Glutamatergic neuron (in vitro differentiated cells): ENCODE measurements at places on chromosomes 5 and 9. TPM values are rescaled to one million over a fixed set of nuclear protein-coding genes. Genes with fewer than 3 reads are reported as not detected.

DNA sequence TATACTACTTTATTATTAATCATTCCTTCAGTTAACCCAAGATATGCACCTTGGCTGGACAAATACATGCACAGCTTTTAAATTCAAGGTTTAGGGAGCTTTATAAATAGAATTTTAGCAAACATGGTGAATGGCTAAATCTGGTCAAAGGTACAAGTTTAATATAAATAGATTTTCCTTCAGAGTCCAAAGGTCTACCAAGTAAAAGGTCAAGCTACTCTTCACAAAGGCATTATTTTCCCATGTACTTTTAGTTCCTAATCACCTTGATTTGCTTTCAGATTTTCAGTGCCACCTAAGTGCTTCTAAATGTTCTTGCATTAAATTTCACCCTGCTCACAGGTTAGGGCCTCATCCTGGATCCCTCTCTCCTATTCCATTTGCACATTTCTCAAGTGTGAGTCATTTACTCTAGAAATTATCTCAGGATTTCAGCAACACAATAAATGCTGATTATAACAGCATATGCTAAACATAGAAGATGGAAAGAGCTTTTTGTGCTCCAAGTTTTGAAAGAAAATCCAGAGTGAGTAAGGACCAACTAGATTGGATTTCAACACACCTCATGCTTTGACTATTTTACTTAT lies 459.4 kb upstream of the ITGA1 start:
- no peaks in the 10 kb centered on the region for H3K27me3 ChIP-seq
- no peak overlapping the region for H3K4me3 ChIP-seq
- H3K4me1 ChIP-seq = no peaks in the 10 kb centered on the region
- no peak for DNase-seq
- H3K36me3 ChIP-seq = no peaks in the 10 kb centered on the region

Gene PDE8B
- 1.1 TPM for total RNA-seq

DNA sequence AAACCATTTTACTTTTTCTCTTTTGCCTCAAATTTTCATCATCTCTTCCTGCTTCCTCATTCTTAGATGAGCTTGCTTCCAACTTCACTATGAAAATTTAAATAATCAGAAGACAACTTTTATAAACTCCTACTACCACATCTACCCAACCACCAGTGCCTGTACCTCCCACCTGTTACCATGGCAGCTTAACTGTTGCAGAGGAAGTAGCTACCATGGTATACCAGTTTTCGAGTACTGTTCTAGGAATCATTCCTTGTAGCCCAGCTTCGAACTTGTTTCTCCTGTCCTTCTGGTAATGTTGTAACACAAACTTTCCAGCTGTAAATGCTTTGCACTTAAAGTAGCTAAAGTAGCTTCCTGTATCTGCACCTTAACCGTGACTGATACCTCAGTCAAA lies 266.8 kb upstream of the NREP start:
- no peaks in the 10 kb centered on the region for H3K27me3 ChIP-seq
- DNase-seq = no peak
- H3K36me3 ChIP-seq = no peaks in the 10 kb centered on the region
- no peak overlapping the region for H3K4me3 ChIP-seq

DNA sequence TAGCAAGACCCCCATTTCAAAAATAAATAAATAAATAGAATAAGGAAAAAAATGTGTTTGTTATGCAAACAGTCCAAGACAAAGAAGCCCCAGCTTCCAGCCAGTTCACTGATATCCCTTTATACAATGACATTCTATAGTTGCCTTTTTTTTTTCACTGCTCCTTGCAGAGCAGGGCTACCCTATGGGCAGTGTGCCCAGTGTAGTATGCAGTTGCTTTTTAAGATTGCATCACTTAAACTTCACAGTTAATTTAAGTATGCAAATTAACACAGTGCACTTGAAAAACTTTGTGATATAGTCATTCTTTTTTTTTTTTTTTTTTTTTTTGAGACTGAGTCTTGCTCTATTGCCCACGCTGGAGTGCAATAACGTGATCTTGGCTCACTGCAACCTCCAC lies 40.8 kb upstream of the ARRDC3 start:
- H3K27me3 ChIP-seq = no peaks in the 10 kb centered on the region
- no peaks in the 10 kb centered on the region for H3K36me3 ChIP-seq

Gene LMNB1
- total RNA-seq = 94.3 TPM

GRCh38 chr5:6166698-6167394 lies 211.5 kb downstream of the MED10 start:
- H3K36me3 ChIP-seq = no peaks in the 10 kb centered on the region
- peaks cover 15% of the 10 kb centered on the region for H3K4me1 ChIP-seq
- DNase-seq = no peak
- no peaks in the 10 kb centered on the region for H3K27me3 ChIP-seq
- H3K4me3 ChIP-seq = no peak overlapping the region
- no peak overlapping the region for H3K27ac ChIP-seq

GRCh38 chr9:28207657-28208056 lies 634.4 kb upstream of the C9orf72 start:
- H3K4me3 ChIP-seq = no peak overlapping the region
- H3K27ac ChIP-seq = no peak overlapping the region
- no peak for DNase-seq
- H3K36me3 ChIP-seq = no peaks in the 10 kb centered on the region

GRCh38 chr9:136117916-136118319 lies 757 bp downstream of the TMEM250 start:
- peak overlapping the region; percentile 75 for H3K27ac ChIP-seq
- H3K4me3 ChIP-seq = peak overlapping the region; percentile 79
- H3K27me3 ChIP-seq = peaks cover 2% of the 10 kb centered on the region

Gene ACTBL2
- total RNA-seq = not detected

DNA sequence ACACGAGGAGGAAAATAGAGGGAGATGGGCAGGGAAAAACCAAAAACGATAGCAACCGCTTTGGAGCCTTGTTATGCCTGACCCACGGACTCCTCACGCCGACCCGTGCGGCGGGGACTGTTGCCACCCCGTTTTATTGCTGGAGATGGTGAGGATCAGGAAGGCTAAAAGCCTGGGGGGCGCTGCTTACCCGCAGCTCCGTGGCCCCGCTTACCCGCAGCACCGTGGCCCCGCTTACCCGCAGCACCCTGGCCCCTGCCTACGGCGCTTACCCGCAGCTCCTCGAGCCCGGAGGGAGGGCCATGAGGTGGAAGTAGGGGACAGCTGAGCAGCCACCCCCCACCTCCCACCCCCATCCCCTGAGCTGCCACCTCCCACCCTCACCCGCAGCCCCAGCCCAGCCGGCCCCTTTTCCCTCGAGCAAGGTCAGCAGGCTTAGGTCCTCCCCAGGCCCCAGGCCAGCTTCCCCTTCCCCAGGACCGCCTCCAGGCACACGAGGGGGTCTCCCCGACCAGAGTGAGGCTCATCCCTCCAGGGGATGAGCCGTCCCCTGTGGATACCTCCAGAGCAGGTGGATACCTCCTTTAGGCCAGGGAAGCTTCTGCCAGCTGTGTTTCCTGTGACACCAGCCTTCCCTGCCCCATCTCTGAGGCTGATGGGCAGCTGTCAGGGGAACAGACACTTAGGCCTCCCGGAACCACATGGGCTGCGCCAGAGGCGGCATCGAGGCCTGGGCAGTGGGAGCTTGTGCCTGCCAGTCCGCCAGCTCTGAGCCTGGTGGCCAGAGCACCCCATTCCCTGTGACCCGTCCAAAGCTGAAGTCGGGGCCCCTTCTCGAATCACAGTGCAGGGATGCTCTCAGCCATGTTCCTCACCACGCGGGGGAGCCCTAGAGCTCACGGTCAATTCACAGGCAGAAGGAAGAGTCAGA lies 92.3 kb downstream of the LMX1B start:
- no peak overlapping the region for H3K4me3 ChIP-seq
- H3K27me3 ChIP-seq = peaks cover 15% of the 10 kb centered on the region
- no peaks in the 10 kb centered on the region for H3K36me3 ChIP-seq
- peak; percentile 64 for DNase-seq
- peaks cover 4% of the 10 kb centered on the region for H3K4me1 ChIP-seq

Gene SPAG8
- not detected for total RNA-seq

Gene PCDHGC3
- 40.1 TPM for total RNA-seq

Gene TIMD4
- total RNA-seq = not detected

DNA sequence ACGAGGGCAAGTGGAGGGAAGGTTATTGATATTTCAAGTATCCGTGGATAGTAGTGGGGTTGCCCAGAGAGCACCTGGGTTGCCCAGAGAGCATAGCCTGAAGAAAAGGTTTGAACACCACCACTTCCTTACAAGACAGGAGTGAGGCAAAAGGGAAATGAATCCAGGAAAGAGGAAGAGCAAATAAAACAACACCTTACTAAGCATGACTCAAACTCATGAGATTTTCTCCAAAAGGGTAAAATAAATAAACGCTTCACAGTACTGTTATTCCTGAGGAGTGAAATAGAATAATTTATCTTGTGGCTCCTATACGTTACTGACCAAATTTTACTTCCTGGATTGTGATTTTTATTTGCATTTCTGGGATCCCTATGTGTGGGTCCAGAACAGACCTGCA lies 65.2 kb upstream of the PTPRD start:
- H3K4me1 ChIP-seq = peaks cover 12% of the 10 kb centered on the region
- H3K27me3 ChIP-seq = peaks cover 7% of the 10 kb centered on the region
- DNase-seq = no peak
- H3K36me3 ChIP-seq = peaks cover 17% of the 10 kb centered on the region

DNA sequence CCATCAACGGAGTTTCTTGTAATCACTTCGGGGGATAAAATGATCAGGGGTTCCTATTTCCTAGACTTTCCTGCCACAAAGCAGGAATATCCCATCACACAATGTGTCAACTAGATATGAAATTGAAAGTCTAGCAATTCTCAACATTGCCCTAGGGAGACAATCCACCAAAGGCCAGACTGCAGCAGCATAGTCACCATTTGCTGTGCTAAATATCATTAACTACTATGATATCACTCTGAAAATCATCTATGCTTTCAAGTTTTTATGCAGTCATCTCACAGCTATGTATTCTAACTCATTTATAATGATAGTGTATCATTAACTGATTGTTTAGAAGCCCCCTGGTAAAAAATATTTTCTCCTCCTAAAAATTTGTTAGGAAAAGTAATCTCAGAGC lies 342.6 kb upstream of the CDH6 start:
- H3K4me3 ChIP-seq = no peak overlapping the region
- H3K4me1 ChIP-seq = peaks cover 2% of the 10 kb centered on the region
- H3K27me3 ChIP-seq = no peaks in the 10 kb centered on the region
- DNase-seq = no peak
- H3K27ac ChIP-seq = no peak overlapping the region

DNA sequence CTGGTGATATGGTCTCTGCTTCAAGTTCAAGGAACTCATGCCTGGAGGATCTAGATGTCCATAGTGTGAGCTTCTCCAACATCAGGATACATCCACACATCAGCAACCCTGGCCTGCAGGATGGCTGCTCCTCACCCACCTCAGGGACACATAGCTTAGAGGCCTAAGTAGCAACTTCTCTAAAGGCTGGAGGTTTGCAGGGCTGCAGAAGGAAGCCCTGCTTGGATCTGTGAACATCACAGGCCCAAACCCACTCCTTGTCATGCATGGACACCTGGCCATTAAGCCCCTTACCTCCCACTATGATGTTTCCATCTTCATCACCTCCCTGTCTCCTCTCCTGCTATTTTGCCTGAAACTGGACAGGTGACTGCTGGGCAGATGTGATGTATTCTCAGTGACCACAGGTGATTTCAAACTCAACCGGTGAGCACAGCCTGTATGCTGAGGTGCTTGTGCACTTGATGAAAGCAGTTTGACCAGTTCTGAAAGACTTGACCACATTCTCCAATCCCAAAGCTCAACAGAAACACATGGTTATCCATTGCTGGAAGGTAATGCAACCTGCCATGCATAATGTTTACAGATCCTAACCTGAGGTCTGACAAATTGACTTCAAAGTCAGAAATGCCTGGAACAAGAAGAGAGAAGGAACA lies 205.2 kb downstream of the FSTL4 start:
- H3K27ac ChIP-seq = no peak overlapping the region
- H3K4me3 ChIP-seq = no peak overlapping the region
- no peaks in the 10 kb centered on the region for H3K36me3 ChIP-seq
- peaks cover 5% of the 10 kb centered on the region for H3K27me3 ChIP-seq

DNA sequence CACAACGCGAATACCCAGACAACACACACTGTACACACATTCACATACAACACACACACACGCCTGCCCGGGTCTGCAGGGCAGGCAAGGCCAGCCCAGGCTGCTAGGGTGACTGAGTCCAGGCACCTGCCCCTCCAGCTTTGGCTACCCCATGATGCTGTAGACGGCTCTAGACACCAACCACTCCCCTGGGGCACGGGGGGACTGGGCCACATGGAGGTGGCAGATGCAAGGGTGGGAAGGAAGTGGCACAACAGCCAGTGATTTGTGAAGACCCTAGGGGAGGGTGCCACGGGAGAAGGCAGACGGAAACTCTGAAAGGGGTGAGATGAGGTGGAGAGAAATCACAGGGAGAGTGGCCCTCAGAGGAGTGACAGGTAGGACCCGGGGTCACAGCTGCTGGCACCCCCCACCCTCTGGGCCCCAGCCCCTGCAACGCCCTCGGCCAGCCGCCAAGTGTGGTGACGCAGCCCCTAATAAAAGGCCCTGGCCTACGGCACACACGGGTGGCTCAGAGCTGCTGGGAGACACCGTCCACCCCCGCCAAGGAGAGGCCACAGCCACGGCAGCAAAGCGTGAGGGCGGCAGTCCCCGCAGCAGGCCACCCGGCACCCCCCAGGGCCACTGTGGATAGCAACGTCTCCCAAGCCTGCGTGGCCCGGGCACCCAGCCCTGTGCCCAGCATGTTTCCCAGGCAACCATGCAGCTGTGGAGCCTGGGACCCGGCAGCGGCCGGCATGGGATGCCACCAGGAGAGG lies 6.6 kb upstream of the CCDC187 start:
- H3K4me1 ChIP-seq = peaks cover 8% of the 10 kb centered on the region
- H3K27me3 ChIP-seq = peaks cover 11% of the 10 kb centered on the region
- peak; percentile 38 for DNase-seq

GRCh38 chr9:120936011-120936763 lies 9.6 kb upstream of the TRAF1 start:
- H3K4me3 ChIP-seq = no peak overlapping the region
- peak; percentile 96 for DNase-seq
- no peak overlapping the region for H3K27ac ChIP-seq
- peaks cover 3% of the 10 kb centered on the region for H3K27me3 ChIP-seq
